Suppressor macrophage treated with lipopolysaccharide for 4 hours (primary cell): ENCODE measurements at places on chromosomes 16 and 17.

DNA sequence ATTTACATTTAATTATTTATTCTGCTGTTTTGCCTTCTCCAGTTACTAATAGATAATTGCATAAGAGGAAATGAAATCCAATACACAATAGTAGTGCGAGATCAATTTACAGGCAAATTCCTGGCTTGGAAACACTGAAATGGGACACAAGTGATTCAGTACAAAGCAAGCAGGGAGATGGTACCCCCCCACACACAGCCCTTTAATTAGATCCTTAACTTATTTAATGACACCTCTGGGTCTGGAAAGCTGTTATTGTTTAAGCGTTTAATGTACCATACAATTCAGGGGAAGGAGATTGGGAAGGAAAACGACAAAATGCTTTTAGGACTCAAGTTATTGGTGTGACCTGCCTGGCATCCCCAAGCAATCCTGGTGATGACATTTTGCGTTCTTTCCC lies 318.2 kb downstream of the NPIPA8 start:
- no peak for DNase-seq

GRCh38 chr17:55433029-55433628 lies 11.5 kb upstream of the MMD start:
- no peak for DNase-seq

- peak; percentile 44 for DNase-seq
Measured at GRCh38 chr17:73255671-73256181, 6.0 kb downstream of the CPSF4L start.

- DNase-seq, result no peak
Measured at GRCh38 chr16:85749771-85750145, 1.1 kb downstream of the C16orf74 start.

DNA sequence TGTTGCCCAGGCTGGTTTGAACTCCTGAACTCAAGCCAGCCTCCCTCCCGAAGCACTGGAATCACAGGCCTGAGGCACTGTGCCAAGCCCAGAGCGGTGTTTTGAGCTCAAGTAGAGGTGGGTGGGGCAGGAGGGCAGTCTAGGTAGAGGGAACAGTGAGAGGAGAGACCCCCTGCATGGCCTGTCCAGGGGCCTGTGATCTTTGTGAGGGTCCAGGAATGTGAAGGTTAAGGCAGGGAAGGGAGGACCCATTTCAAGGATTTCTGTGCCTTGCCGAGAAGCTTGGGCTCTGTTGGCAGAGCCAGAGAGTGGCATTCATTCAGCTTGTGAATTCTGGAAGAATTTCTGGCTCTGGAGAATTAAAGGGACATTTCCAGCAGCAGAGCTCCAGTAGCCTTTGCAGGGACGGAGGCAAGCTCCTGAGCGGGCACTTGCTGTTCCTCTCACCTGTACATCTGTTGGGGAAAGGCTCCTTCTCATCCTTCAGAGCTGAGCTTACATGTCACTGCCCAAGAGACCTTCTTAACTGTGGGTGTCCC lies 2.7 kb downstream of the WWOX start:
- no peak for DNase-seq

GRCh38 chr17:80683625-80684104 lies 139.0 kb downstream of the RPTOR start:
- no peak for DNase-seq

- peak; percentile 43 for DNase-seq
Measured at GRCh38 chr17:50624321-50624934, 10.3 kb upstream of the ABCC3 start.

DNA sequence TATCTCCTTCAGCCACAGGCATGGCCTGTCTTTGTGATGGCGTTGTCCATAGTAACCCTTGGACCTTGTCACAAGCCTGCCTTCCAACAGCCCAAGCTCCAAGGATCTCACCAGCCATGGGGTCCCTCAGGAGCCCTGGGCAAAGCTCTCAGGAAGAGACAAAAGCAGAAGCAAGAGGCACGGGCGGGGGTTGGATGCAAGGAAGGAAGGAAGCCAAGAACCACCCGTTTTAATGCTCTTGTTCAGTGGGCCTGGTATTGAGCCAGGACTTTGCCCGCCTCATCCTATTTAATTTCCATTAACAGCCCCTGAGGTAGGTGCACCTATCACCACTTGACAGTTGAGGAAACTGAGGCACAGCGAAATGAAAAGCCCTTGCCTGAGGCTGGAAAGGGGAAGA lies 32.3 kb upstream of the GOSR2 start:
- DNase-seq, result no peak

DNA sequence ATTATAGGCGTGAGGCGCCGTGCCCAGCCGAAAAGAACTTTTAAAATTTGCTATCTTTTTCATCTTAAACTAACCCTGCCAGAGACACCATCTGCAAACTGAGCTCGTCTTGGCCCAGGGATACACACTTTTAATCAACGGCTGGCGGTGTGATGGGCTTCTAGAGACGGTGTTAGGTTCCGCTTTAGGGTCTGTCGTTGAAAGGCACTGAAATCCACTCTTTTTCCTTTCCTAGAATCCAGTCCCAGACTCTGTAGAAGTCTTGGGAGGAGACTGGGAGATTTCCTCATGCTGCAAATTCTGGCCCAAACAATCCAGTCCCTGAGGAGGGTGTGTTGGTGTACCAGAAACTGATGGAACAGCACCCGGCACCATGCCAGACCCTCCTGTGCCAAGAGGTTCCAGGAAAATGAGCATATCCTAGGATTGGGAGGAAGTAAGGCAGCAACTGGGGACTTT lies 52.0 kb upstream of the TEX2 start:
- DNase-seq, result no peak

DNA sequence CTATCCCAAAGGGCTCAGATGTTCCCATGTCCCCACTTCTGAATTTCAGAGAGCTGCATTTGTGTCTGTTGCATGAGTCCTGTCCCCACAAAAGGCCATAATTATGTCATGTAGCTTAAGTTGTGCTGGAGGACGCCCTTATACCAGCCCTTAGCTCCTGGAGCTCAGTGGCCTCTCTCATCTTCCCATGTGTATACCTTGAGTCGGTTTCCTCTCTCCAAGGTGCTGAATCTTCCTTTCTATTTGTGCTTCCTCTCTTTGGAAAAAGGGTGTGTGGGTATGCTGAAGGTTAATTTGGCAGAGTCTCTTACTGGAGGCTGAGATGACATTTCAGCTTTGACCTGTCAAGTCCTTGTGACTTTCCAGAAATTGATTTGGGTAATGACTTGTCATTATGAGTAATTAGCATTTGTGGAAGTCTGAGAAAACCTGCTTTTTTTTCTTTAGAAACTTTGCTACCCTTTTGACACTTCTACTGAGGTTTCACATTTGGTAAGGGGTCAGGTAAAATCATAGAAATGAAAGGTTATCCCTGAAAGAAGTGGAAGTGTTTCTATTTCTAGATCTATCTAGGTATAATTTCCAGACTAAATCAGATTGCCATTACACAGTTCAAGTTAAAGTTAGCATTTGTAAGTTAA lies 185.4 kb downstream of the ABCC12 start:
- DNase-seq, result no peak

GRCh38 chr17:63395075-63395805 lies 50.9 kb downstream of the CYB561 start:
- DNase-seq, result no peak

DNA sequence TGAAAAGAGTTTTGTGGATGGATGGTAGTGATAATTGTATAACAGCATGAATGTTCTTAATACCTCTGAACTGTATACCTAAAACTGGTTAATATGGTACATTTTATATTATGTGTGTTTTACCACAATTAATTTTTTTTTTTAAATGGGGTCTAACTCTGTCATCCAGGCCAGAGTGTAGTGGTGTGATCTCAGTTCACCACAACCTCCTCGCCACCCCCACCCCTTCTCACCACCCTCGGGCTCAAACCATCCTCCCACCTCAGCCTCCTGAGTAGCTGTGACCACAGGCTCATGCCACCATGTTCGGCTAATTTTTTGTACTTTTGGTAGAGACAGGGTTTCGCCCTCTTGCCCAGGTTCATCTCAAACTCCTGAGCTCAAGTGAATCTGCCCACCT lies 123.2 kb downstream of the CDRT15L2 start:
- no peak for DNase-seq

GRCh38 chr16:4425378-4426020 lies at the start of gene DNAJA3:
TSS of gene DNAJA3 (plus strand) at chr16:4425868. CDS start at chr16:4425882, 14 bp downstream.
- peak; percentile 98 for DNase-seq

GRCh38 chr17:32558997-32559650 lies 72.3 kb downstream of the CDK5R1 start:
- no peak for DNase-seq

- peak; percentile 97 for DNase-seq
Measured at GRCh38 chr17:8153525-8153956, 1.3 kb upstream of the PER1 start.

- DNase-seq, result no peak
Measured at GRCh38 chr16:12046651-12047050, 70.1 kb downstream of the SNX29 start.

DNA sequence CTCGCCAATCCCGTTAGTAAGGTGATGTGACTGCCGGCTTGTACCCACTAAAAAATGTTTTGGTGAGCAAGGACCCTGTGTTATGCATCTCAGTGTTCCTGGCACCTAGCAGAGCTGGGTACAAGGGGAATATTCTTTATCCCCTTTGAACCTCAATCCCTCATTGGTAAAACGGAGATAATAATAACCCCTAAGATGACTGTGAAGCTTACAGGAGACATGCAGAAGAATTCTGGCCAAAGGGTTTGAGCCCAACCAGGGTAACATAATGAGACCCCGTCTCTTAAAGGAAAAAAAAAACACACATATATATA lies 896 bp downstream of the GGA2 start:
- DNase-seq, result no peak

- no peak for DNase-seq
Measured at GRCh38 chr16:56387396-56387795, 37.9 kb downstream of the AMFR start.

- DNase-seq, result peak; percentile 56
Measured at GRCh38 chr16:70720425-70721201, 34.8 kb upstream of the MTSS2 start.

GRCh38 chr17:16001226-16001897 lies 1.7 kb downstream of the TTC19 start:
- no peak for DNase-seq

DNA sequence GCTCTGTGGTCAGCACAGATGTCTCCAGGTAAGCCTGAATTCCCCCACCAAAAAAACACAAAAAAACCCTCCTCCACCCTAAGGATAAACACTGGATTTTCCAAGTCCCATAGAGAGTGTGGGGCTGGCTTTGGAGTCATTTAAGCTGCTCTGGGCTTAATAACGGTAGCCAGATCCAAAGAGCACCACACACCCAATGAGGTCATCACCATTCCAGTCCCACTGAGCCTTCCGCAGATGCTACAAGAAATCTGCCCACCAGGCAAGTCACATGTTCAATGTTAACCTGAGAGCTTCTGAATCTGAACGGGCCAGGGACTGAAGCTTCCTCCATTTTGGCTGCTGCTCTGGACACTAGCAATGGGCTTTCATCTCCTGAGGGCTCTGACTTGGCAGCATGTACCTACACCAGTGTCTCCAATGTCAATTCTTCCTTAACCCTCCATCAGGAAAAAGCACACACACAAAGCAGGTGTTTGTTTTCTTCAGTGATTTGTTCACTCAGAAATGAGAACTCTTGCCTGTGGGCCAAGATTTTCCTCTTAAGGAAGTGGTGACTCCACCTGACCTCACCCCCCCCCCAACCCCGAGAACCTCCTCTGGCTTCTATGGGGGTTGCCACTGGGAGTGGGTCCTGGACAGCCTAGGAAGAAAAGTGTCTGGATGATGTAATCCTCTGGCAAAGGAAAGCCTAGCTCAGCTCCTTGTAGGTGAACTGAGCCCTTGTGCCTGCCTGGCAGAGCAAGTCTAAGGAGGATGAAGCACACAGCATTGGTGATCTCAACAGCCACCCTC lies 220.1 kb downstream of the FOXL1 start:
- DNase-seq, result no peak

DNA sequence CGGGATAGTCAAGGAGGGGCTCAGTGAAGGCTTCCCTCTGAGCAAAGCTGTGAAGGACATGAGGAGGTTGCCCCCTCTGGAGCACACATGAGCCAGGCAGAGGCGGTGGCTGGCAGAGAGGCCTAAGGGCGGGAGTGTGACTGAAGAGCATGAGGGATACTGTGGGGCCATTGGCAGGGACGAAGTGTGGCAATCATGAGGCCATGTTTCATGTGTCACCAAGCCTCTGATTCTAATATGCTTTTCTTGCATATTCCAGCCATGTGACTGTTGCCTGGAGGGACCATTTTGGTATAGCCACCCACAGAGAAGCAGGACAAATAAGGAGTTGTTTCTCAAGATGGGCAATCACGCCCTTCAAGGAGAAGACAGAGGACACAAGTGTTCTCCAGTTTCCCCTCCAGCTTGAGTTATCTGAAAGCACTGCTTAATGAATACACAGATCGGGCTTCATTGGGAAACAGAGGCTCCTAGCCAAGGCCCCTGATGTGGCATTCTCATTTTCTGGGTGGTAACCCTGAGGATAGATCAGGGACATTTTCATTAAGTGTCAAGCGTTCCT lies 68.0 kb downstream of the AKAP1 start:
- peak; percentile 5 for DNase-seq

GRCh38 chr16:85090873-85091521 lies 21.3 kb downstream of the CIBAR2 start:
- DNase-seq, result no peak

DNA sequence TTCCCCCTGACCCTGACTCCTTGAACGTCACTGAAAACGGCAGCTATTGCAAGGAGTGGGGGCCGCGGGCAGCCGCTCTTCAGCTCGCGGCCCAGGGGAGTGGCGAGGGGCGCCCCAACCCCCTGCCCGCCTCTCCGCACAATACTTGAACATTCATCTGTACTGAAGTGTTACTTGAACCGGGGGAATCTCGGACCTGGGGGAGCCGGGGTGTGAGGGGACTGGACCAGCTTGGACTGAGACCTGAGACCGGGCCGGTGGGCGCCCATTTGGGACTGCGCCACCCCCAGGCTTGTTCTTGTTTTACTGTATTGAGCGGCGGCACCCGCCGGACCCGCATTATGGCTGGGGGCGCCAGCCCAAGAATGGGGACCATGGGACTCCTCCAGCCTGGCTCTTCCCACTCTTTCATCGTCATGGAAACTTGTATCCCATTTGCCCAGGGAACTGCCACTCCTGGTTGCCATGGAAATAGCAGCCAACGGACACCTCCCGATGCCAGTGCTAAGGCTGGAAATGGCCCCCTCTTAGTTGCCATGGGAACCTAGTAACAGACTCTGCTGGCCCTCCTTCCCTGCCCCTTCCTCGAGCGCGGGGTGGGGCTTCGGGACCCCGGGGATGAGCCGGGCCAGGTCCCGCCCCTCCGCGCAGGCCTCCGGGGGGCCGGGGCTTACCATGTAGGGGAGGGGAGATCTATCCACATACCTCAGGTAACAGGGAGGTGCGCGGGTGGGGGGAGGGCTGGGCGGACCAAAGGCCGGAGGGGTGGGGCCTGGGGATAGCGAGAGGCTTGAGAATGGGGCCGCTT lies 805 bp upstream of the ORAI3 start:
- peak; percentile 53 for DNase-seq

DNA sequence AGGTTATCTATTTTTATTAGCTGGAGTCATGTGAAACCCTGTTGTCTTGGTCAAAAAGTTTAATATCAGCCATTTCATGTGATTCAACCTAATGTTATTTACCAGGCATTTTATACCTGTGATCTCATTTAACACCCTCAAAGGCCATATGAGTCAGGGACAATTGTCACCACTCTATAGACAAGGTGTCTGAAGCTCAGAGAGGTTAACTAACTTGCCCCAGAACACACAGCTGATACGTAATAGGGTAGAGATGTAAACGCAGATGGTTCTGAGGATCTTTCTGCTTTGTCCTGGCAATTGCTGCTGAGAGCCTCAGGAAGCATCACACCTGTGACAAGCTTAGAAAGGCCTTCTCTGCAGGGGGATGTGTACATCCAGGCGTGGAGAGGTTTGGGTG lies 4.9 kb downstream of the CD300A start:
- no peak for DNase-seq
